ENCODE measurements at places on chromosomes 1 and 21.

DNA sequence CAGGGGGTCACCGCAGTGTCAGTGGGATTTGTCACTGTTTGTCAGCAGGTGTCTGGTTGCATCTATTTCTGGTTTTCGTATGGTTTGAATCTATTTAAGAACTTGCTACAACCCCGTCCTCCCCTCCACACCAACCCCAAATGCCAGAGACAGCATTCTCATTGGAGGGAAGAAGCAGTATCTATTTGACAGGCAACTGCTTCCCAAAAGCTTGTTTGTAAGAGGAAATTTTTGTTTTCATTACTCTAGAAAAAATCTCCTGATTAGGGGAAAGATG is 54.4 kb downstream of the NR5A2 start:
- DNase-seq, result no peak

GRCh38 chr1:234710381-234710780 is 100.4 kb upstream of the IRF2BP2 start:
- DNase-seq, result no peak

DNA sequence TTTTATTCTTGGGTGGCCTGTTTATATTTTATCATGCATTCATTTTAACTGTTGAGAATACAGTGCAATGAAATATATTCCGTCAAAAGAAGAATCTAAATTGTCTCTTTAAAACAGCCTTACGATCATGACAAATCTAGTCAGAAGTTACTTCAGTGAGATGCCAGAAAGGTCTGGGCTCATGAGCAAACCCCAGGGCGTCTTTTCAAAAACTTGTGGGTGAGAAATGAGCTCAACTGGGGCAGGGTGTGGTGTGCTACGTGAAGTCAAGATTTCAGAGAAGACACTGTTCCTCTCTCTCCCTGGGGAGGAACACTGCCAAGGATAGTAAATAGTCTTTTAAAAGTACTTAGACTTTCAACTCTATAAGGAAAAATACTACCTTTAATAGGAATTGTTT is 13.4 kb upstream of the UAP1 start:
- peak; percentile 18 for DNase-seq

DNA sequence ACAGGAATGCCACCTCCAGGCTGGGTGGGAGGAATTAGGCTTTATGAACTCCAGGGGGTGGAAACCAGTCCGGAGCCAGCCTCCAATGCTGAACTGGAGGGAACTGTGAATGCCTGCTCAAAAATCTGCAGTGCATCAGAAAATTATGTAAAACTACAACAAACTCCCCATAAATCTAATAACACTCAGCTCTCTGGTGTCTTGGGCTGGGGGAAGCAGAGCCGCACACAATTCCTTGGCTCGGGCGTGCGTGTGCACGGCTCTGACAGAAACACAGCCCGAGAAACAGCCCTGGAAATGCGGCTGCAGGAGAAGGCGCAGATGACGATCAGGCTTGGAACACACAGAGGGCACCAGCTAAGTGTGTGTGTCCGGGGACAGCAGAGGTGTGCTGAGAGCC is 127.6 kb upstream of the VAMP3 start:
- no peak for DNase-seq

- no peak for DNase-seq
These were observed 25.0 kb upstream of the EPHB2 start for GRCh38 chr1:22685591-22686059.

- peak; percentile 76 for DNase-seq
These were observed 55.3 kb downstream of the CDC7 start for GRCh38 chr1:91555821-91556531.

DNA sequence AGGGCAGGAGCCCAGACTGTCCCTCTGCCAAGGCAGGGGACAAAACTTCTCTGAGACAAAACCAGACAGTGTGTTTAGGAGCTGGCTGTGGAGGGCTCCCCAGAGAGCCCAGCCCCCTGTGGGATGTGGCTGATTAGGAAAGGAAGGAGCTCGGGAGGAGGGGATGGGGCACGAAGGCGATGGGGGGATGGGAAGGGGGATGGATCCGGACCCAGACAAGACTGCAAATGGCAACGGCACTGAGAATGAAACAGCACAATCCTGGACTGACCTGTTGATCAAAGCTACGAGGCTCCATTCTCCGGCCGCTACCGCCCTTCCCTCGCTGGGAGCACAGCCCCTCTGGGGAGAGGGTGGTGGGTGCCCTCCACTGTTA is 33.1 kb downstream of the FOXO6 start:
- DNase-seq, result no peak

DNA sequence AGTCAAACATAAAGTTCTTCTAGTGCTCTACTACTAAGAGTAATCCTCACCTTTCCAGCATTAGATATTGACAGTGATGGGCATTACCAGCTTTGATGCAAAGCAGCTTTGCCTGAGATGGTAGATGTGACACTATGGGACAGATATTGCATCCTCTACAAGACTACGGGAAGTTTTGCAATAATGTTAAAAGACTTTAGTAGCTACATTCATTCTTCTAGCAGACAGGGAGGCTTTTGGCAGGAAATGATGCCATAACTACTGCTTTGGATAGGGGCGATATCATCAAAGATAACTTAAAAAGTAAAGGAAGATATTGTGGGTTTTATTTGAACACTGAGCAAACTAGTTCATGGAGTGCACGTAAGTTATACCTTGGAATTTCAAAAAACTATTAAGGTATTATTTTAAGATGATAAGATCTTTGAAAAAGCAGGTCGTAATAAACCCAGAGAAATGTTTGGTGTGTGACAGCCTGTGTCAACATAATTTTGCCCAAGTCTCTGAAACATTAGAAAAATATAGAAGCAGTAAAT is 368.3 kb upstream of the TMPRSS15 start:
- no peak for DNase-seq

DNA sequence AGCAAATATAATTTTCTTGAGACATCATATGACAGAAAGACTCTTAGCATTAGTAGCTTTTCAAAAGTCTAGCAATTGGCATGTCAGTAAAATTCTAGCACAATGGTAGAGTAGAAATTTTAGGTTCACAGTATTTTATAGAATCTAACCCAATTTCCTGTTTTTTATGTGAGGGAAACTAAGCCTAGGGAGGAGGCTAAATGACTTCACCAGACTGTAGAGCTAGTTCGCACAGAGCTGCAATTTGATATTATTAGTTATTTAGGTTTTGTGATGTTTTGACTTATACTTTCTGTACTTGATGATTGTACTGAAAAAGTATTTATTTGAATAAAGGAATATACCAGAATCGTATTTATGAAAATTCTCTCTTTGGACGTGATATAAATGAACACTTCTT is 68.5 kb downstream of the CACHD1 start:
- no peak for DNase-seq

GRCh38 chr1:173601588-173601987 is 1.3 kb downstream of the SLC9C2 start:
- DNase-seq, result no peak

- DNase-seq, result no peak
These were observed 27.3 kb upstream of the TMEM61 start for GRCh38 chr1:54952950-54953718.

GRCh38 chr1:87284456-87285240 is 44.0 kb upstream of the LMO4 start:
- no peak for DNase-seq

- DNase-seq, result no peak
These were observed 58.7 kb downstream of the MAB21L3 start for GRCh38 chr1:116169898-116170297.
